ENCODE measurements at places on chromosomes 2 and 18. TPM values are rescaled to one million over a fixed set of nuclear protein-coding genes. Genes with fewer than 3 reads are reported as not detected.

SERPINB4 gene
- total RNA-seq = not detected

GALNT5 gene
- total RNA-seq = 9.5 TPM

ALPG gene
- not detected for total RNA-seq

CD207 gene
- total RNA-seq = not detected

HOXD12 gene
- total RNA-seq = not detected
